ENCODE measurements at places on chromosomes 7 and 10.
A peak's percentile ranks its signal among the peaks of the same experiment; 100 is the strongest.

GRCh38 chr10:111137007-111137406, 60.2 kb downstream of the ADRA2A start:
- DNase-seq: no peak

GRCh38 chr7:131038153-131038552, 289.5 kb upstream of the MKLN1 start:
- no peak for DNase-seq

- no peak for DNase-seq
Observed at GRCh38 chr10:106947643-106948042, 216.9 kb downstream of the SORCS1 start.

DNA sequence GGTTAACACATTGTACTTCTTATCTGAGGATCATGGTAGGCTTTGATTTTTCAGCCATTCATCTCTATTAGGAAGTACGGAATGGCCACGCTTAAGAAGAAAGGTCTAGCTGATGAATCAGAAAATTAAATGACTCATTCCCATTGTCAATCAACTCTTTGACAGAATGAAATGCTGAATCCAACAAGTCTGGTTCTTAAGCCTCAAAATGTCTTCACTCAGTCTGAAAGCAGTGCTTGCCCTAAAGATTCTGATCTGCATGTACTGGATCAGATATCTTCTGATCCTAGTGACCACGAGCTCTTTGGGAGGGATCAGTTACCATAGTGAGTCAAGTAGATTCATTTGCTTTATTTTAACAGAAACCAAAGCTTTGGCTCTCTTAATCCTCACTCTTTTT, 5.7 kb upstream of the CELF2 start:
- no peak for DNase-seq

GRCh38 chr7:94045581-94045980, 41.4 kb upstream of the BET1 start:
- no peak for DNase-seq

GRCh38 chr7:34073676-34074075, 168.3 kb downstream of the BMPER start:
- no peak for DNase-seq

- DNase-seq: no peak
Observed at GRCh38 chr10:25457552-25457951, 282.8 kb downstream of the GPR158 start.

DNA sequence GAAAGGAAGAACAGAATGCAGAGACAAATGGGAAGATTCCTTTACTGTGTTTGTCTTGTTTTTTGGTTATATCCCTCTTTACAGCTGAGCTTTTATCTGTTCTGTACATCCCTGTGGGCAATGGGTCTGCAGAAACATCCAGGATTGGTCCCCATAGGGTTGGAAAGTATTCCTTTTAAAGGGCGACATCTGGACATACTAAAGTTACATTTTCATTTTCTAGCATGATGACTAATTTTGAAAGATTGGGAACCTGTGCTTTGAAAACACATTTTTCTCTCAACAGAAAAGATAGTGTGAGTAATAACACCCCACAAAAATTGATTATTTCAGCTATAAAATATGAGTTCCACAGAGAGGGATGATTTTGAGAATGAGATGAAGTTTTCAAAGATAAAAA, 435.8 kb downstream of the GPAM start:
- DNase-seq: no peak

DNA sequence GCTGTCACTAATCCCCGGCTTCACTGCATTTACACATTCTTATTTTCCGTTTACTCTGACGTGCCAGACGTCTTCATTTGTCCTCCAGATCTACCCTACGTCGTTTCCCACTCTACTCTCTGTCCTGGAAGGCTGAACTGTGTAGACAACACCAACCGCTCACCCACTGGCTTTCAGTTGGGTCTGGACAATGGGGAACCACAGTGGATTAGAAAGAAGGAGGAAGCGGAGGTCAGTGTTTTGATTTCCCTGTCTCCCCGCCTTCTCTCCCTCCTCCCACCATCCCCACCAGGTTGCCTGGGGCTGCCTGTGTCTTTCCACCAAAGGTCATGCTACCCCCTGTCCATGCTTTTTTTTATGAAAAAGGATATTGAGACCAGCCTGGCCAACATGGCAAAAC, 14.0 kb upstream of the CTBP2 start:
- peak; percentile 45 for DNase-seq

DNA sequence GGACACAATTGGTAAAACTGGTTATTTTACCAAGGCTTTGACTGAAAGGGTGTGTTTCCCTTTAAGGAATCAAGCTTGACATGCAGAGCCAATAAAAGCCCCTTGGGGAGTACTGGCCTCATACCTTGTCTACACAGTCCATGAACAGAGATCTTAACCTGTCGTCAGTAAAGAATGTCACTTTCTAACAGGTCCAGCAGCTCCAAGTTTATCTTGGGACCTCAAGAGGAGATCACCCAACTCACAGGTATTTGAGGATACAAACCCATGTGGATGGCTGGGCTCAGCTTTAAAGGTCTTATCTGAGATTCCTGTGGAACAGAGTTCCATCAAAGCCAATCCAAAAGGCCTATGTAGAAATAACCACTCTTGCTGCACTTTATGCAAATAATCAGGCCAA, 61.3 kb downstream of the COA1 start:
- no peak for DNase-seq

GRCh38 chr10:60525716-60526585, 136.3 kb upstream of the ANK3 start:
- DNase-seq: no peak

DNA sequence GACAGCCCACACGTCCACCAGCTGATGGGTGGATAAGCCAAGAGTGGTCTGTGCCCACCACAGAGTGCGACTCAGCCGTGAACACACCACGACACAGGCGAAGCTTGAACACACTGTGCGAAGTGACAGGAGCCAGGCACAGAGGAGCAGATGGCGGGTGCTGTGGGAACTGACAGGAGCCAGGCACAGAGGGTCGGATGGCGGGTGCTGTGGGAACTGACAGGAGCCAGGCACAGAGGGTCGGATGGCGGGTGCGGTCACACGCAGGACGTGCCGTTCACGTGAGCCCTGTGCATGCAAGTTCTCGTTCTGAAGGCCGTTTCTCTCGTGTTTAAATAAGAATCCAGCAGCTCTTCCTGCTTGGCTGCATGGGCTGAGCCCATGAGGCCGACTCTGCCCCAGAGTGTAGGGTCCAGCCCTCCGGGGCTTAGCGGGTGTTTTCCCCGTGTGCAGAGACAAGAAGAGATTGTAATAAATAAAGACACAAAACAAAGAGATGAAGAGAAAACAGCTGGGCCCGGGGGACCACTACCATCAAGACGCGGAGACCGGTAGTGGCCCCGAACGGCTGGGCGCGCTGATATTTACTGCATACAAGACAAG, 5.9 kb upstream of the ADAP1 start:
- no peak for DNase-seq

DNA sequence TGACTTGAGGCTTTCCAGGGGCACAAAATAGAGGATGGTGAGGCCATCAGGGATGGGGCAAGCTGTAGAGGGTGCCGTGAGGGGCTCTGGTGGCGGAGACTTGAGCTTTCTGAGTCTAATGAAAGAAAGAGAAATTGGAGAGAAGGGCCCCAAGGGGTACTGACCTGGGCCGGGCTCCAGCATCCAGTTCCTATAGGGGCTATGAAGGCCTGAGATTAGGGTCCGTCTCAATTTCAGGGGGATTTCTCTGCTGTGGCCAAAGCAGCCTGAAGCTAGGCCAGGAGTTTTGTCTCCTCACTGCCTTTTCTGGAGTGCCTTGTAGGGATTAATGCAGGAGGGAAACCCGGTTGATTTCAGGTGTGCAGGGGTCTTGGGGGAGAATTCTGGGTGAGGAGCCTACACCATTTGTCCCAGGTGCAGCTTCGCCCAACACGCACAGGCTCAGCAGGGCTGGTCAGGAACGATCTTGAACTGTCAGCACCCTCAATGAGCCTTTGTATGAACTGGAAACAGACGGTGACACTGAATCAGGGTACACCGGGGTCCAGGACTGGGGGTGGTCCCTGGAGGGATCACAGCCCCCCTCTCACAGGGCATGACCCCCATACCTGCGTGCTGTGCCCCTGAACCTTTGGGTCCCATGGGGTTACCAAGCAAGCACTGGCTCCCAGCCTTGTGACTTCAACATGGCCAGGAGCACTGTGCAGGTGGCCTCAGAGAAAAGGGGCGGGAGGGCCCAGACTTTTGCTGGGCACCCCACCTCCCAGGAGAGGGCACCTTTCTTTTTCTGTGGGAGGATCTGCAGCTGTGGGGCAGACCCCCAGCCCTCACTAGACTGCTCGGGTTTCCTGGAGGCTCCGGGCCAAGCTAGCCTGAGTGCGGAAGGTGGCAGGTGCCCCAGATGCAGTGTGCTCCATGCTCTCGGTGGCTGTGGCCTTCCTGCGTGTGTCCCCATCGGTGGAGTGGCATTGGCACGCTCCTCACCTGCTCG, 122.9 kb upstream of the RET start:
- peak; percentile 59 for DNase-seq

DNA sequence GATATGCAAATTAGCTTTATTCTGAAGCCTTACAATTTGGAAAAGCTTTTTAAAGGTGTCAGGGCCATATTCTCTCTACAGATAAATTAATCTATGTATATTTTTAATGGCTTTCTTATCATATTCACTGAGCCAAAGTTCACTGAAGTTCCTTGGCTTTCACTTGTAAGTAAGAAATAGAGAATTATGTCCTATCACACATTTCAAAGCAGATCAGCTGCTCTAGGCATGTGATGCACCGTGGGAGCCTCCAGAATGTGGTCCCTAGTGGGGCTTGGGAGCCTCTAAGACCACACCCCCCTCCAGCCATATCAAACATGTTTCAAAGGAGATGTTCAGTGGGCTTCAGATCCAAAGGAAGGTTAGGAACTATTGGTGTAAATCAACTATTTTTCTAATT, 51.5 kb downstream of the LAMB4 start:
- no peak for DNase-seq

- DNase-seq: no peak
Observed at GRCh38 chr10:95845411-95845810, 62.4 kb upstream of the CC2D2B start.

- DNase-seq: no peak
Observed at GRCh38 chr7:132735476-132735875, 159.2 kb upstream of the PLXNA4 start.

- no peak for DNase-seq
Observed at GRCh38 chr10:228366-228765, 93.1 kb downstream of the ZMYND11 start.

GRCh38 chr7:67716729-67717128, 720.1 kb downstream of the TYW1 start:
- DNase-seq: no peak

- no peak for DNase-seq
Observed at GRCh38 chr7:88101769-88102168, 118.1 kb downstream of the SRI start.

GRCh38 chr10:14673189-14673861, 101.4 kb downstream of the FAM107B start:
- DNase-seq: no peak

DNA sequence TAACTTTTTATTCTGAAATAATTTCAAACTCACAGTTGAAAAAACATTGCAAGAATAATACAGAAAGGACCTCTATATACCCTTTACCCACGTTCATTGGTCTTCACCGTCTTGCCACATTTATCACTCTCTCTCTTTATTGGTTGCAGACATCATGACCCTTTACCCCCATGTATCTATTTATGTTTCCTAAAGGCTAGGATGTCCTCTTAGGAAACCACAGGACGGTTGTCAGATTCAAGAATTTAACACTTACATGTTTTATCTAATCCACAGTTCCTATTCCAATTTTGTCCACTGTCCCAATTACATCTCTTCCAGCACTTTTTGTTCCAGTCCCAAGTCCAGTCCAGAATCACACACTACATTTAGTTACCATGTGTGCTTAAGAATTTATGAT, 67.6 kb upstream of the FGFR2 start:
- no peak for DNase-seq
